ENCODE measurements at places on chromosomes 5 and 9. TPM values are rescaled to one million over a fixed set of nuclear protein-coding genes. Genes with fewer than 3 reads are reported as not detected.

HEMGN gene
- total RNA-seq, result not detected

PCDHB14 gene
- 5.9 TPM for total RNA-seq

GBGT1 gene
- 9.6 TPM for total RNA-seq

- no peak for DNase-seq
Observed at GRCh38 chr9:137820161-137820855, 57.3 kb upstream of the CACNA1B start.

GRCh38 chr5:94196953-94197352 lies 421.5 kb downstream of the KIAA0825 start:
- no peak for DNase-seq

DNA sequence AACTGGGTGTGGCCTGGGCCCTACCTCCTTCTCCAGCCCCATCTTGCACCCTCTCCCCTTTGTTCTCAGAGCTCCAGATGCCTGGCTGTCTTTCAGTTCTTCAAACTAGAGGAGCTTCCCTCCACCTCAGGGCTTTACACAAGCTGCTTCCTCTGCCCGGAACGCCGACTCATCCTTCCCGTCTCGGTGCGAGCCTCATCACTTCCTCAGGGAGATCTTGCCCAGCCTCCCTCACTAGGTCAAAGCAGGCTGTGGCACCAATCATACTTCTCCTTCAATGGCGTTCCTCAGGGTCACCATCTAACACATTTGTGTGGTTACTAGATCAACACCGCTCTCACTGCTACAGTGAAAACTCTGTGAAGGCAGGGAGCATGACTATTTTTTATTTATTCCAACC lies 56.2 kb upstream of the ZSWIM6 start:
- peak; percentile 75 for DNase-seq

DNA sequence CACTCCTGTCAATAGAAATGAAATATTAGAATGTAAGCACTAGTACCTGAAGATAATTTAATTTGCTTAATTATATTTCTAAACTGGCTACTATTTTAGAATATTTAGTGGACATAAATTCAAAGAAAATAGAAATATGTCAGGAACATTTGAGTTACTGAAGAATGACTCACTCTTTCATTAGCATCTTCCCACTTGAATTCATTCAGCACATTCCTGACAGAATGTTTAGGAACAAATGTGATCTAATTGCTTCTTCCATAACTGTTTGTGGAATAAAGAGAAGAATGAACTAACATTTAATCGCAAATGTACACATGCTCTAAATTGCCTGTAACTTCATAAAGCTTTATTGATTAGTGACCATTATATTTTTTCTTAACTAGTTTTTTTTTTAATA lies 306.2 kb upstream of the ADAMTSL1 start:
- DNase-seq, result no peak

ENG gene
- total RNA-seq, result 298 TPM

GRCh38 chr5:139226131-139226530 lies 28.0 kb upstream of the SIL1 start:
- DNase-seq, result no peak

GRCh38 chr9:124206391-124206790 lies 51.4 kb upstream of the NEK6 start:
- DNase-seq, result no peak

DNA sequence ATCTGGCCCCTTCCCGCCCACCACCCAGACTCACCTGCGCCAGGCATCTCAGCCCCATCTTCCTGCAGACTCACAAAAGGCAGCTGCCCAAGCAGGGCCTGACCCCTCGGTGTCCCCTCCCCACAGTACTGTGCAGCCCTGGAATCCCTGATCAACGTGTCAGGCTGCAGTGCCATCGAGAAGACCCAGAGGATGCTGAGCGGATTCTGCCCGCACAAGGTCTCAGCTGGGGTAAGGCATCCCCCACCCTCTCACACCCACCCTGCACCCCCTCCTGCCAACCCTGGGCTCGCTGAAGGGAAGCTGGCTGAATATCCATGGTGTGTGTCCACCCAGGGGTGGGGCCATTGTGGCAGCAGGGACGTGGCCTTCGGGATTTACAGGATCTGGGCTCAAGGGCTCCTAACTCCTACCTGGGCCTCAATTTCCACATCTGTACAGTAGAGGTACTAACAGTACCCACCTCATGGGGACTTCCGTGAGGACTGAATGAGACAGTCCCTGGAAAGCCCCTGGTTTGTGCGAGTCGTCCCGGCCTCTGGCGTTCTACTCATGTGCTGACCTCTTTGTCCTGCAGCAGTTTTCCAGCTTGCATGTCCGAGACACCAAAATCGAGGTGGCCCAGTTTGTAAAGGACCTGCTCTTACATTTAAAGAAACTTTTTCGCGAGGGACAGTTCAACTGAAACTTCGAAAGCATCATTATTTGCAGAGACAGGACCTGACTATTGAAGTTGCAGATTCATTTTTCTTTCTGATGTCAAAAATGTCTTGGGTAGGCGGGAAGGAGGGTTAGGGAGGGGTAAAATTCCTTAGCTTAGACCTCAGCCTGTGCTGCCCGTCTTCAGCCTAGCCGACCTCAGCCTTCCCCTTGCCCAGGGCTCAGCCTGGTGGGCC lies 1.9 kb downstream of the IL13 start:
- no peak for DNase-seq

DNA sequence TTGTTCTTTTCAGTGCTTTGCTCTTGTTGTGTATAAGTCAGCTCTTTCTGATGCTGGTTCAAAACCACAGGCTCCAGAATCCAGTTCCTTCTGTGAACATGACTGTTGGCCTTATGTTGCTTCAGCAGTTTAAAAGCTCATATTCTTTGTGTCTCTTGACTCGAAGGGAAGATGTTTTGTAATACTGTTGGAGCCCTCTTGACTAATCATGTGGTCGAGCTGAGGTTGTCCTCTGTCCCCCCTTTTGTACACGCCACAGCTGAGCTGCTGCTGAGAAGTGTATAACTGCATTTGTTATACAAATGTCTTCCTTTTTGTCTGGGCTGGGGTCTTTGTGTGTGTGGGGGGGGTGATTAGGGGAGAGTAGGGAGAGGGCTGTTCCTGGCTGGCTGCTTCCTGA lies 35.8 kb downstream of the SLC36A1 start:
- DNase-seq, result no peak

DNA sequence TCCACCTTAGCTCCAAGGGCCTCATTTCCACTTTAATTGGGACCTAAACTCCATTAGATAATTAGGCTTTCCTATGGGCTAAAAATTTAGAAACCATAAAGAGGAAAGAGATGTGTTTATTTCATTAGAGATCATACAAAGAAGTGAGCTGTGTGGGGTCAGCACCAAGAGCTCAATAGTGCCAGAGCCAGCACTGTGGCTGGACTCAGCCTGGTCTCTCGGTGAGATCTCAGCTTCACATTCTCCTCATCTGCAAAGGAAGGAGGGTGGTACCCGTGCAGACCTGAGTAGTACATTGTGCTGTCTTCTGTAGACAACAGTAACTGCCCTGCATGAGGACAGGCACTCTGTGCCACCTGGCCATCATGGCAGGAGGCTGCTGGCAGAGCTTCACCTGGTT lies 136.1 kb upstream of the EPB41L4A start:
- DNase-seq, result no peak

DNA sequence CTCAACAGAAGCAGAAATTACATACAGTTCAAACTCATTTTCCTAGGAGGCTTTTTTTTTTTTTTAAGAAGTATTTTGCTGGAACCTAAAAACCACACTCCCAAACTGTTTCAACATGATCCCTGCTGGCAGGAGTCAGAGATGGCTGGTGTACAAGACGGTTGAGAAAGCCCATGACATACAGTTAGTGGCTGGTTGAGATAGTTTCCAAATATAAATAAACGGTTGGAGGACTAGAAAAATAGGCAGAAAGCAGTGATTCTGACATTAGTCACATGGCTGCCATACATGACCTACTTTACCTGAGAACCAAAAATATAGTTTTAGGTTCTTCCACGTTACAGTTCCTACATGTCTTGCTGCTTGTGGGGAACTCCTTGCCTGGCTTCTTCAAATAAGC lies 31.7 kb upstream of the BASP1 start:
- peak; percentile 87 for DNase-seq

DNA sequence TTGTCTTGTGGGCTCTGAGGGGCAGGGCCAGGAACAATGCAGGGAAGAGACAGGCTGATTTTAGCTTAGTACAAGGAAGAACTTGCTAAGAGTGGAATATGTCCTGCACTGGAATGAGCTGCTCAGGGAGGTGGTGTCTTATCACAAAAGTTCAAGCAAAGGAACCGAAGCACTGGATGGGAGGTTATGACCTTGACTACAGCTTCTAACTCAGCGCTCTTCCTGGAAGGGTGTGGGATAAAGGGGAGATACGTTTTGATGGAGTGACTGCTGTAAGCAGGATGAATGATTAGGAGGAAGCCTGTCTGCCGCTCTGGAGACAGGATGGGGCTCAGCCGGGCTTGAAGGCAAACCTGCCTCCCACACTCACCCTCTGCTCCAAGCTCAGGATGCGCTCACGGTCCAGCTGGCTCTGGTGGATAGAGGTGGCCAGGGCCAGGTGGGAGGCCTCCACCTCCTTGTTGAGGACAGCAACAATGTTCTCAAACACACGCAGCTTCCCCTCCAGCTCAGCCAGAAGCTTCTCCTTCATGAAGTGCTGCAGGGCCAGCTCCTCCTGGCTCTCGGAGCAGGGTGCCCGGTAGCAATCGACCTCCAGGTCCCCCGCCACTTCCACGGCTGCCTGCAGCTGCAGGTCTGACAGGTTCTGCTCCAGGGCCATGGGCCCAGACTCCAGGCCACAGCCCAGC lies 13.5 kb downstream of the TRAF1 start:
- DNase-seq, result no peak

Measured in right cardiac atrium (tissue), 5 donors.